ENCODE measurements at places on chromosomes 1 and 21. TPM values are rescaled to one million over a fixed set of nuclear protein-coding genes. Genes with fewer than 3 reads are reported as not detected.

GRCh38 chr1:226482975-226483700 lies 65.4 kb upstream of the STUM start:
- peak; percentile 65 for DNase-seq

DNA sequence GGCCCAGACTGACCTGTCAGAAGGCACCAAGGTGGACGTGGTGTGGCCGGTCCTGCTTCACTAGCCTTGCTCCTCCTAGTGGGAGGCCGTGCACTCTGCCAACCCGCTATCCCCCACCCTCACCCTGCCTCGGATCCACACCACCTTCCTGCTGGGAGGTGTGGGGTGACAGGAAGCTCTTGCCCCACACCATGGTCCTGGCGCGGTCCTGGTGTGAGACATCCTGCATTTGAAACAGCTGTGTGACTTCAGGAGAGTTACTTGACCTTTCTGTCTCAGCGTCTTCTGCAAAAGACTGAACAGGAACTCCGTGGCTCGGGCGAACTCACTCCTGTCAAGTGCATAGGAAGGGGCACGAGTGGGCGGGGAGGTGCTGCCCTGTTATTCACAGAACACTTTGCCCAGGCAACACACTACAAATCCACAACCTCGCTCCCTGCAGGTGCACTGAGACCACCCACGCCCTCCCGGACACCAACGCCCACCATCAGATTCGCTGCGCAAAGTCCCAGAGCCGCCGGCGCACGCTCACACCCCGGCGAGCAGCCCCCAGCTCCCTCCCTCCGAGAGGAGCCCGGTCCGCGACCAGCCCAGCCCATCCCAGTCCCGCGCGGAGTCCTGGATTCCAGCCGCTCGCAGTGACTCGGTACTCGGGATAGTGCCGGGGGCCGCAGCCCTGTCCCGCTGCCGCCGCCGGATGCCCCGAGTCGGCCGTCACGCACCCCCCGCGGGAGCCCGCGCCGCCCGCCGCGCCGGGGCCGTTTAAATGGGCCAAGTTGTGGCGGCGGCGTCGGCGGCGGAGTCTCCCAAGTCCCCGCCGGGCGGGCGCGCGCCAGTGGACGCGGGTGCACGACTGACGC lies at the start of gene SAMD11:
SAMD11 (plus strand) TSS at position 793 of the 860 bp plus-strand sequence. CDS start 509 bp downstream, outside the sequence.
- DNase-seq = peak; percentile 85

DNA sequence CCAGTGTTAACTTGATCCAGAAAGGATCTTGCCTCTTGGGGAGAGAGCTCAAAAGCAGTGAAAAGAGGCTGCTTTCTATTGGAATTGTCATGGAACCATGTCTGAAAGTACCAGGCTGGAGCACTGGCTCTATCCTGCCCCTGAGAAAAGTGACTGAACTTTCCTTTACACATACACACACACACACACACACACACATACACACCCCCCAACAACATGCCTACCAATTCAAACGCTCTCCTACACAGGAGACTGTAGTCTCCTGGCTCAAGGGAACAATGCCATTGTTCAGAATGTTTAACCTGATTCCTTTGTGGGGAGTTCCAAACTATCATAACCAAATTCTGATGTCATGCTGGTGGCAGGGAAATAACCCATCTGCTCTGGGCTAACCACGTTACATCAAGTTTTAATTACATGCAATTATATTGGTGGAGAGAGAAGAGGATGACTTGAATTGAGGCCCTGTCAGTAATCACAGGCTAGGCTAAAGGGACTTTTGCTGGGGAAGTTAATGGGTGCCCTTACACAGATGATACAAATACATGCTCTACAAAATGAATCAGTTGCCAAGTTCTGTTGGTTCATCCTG lies 52.3 kb upstream of the DUSP10 start:
- no peak for DNase-seq

Gene NUDT4B
- polyA plus RNA-seq = 24.7 TPM

Gene KCNE2
- 0.05 TPM for polyA plus RNA-seq
